ENCODE measurements at places on chromosomes 2 and 18. TPM values are rescaled to one million over a fixed set of nuclear protein-coding genes. Genes with fewer than 3 reads are reported as not detected.
A peak's percentile ranks its signal among the peaks of the same experiment; 100 is the strongest.

- DNase-seq = no peak
- H3K4me3 ChIP-seq = no peak overlapping the region
- peaks cover 33% of the 10 kb centered on the region for H3K36me3 ChIP-seq
These were observed 56.9 kb downstream of the RRM2 start for GRCh38 chr2:10179422-10179821.

KIF5C gene
- 13.3 TPM for total RNA-seq

SEMA4F gene
- 9.6 TPM for total RNA-seq

SERPINB12 gene
- not detected for total RNA-seq

MC5R gene
- total RNA-seq = not detected

GRCh38 chr2:42932271-42933151, 140.1 kb upstream of the HAAO start:
- H3K4me3 ChIP-seq = no peak overlapping the region
- peaks cover 2% of the 10 kb centered on the region for H3K27me3 ChIP-seq
- no peak for DNase-seq
- H3K36me3 ChIP-seq = no peaks in the 10 kb centered on the region

- H3K4me3 ChIP-seq = no peak overlapping the region
- no peaks in the 10 kb centered on the region for H3K27me3 ChIP-seq
- no peak overlapping the region for H3K27ac ChIP-seq
- no peak for DNase-seq
- no peaks in the 10 kb centered on the region for H3K4me1 ChIP-seq
These were observed 410.9 kb downstream of the EPHA4 start for GRCh38 chr2:221161186-221161585.

BOLL gene
- total RNA-seq = not detected

DNA sequence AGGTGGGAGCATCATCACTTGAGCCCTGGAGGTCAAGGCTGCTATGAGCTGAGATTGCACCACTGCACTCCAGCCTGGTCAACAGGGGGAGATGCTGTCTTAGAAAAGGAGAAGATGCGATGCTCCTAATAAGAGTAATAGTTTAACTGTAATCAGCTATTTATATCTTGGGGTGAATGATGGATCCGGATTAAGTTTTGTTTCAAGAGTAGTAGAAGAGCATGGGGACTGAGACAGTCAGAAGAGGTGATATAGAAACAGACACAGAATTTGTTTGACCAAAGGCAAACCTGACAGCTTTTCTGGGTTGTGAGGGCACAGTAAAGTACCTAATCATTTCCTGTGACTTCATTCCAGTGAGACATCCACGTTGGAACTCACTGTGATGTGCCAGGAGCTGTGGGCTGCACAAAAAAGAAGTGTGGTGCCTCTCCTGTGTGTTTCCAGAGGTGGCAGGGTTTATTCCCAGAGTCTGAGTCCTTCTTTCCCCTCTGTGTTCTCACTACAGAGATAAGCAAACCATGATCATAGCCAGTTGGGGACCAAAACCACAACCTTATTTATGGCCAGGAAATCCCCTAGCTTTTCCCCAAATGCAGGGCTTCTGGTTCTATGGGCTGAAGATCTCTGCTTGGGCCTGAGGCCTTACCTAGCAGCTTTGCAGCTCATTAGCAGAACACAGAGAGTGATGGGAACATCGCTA, 113.7 kb downstream of the XRCC5 start:
- peaks cover 22% of the 10 kb centered on the region for H3K36me3 ChIP-seq
- DNase-seq = no peak
- peak overlapping the region; percentile 2 for H3K27ac ChIP-seq
- no peak overlapping the region for H3K4me3 ChIP-seq
- no peaks in the 10 kb centered on the region for H3K27me3 ChIP-seq

ARL6IP6 gene
- 37.0 TPM for total RNA-seq

- H3K27ac ChIP-seq = no peak overlapping the region
- no peak overlapping the region for H3K4me3 ChIP-seq
These were observed 72.5 kb downstream of the VAPA start for GRCh38 chr18:9986156-9986930.

DNA sequence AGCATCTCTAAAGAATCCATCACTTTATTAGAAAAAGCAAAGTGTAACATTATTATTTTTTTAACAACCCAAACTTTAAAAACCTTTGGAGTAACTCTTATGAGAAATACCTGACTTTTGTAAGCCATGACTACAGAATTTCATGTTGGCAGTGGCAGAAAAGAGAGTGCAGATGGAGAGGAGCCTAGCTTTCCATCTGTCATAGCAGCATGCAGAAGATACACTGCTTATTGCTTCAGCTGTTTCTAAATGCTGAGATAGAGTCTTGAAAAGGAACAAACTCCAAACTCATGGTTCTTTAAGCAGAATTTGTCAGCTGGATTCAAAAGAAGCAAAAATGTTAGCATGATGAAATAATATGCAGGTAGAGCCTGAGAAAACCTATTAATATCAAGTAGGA, 1130.3 kb downstream of the DPP10 start:
- no peaks in the 10 kb centered on the region for H3K4me1 ChIP-seq
- no peak for DNase-seq
- H3K27ac ChIP-seq = no peak overlapping the region

GRCh38 chr2:172912266-172912665, 163.4 kb upstream of the MAP3K20 start:
- H3K4me1 ChIP-seq = no peaks in the 10 kb centered on the region
- H3K4me3 ChIP-seq = no peak overlapping the region
- no peak overlapping the region for H3K27ac ChIP-seq
- DNase-seq = no peak
- H3K27me3 ChIP-seq = no peaks in the 10 kb centered on the region

RAD51AP2 gene
- not detected for total RNA-seq

- DNase-seq = no peak
- no peak overlapping the region for H3K4me3 ChIP-seq
- H3K27me3 ChIP-seq = no peaks in the 10 kb centered on the region
- peaks cover 8% of the 10 kb centered on the region for H3K4me1 ChIP-seq
These were observed 22.1 kb downstream of the CENPA start for GRCh38 chr2:26807788-26808460.

- no peaks in the 10 kb centered on the region for H3K27me3 ChIP-seq
- no peaks in the 10 kb centered on the region for H3K36me3 ChIP-seq
- H3K27ac ChIP-seq = no peak overlapping the region
- DNase-seq = no peak
- no peak overlapping the region for H3K4me3 ChIP-seq
These were observed 231.8 kb upstream of the RBBP8 start for GRCh38 chr18:22701326-22701725.

- peaks cover 25% of the 10 kb centered on the region for H3K4me1 ChIP-seq
- H3K27ac ChIP-seq = peak overlapping the region; percentile 60
- peak overlapping the region; percentile 47 for H3K4me3 ChIP-seq
- H3K27me3 ChIP-seq = no peaks in the 10 kb centered on the region
- no peak for DNase-seq
These were observed 70.0 kb upstream of the PPP1CB start for GRCh38 chr2:28681606-28682005.

Measured in activated naive CD8-positive, alpha-beta T cell treated with anti-CD3 and anti-CD28 coated beads, Interleukin-2, amount 10 ng/mL, durations not matched to agents 7 days and 5 days (primary cell).